Astrocyte (in vitro differentiated cells and primary cell): ENCODE measurements at places on chromosomes 4 and X. TPM values are rescaled to one million over a fixed set of nuclear protein-coding genes. Genes with fewer than 3 reads are reported as not detected.

DNA sequence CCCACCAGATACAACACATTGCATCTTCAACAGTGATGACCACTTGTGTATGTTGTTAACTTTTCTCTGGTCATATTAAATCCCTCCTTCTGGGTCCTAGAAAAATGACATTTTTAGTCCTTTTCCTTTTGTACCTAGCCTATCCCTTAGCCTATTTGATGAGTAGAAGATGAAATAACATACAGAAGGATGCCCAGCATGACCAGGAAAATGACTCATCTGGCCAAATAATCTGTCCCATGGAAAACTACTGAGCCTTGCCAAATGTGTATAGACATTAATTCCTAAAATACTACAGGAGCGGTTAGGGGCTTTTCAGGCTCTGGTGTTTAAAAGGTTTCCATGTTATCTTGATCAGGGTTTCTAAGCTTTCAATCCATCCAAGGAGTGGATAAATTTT, 129.0 kb upstream of the KCNIP4 start:
- H3K4me1 ChIP-seq: no peaks in the 10 kb centered on the region
- no peaks in the 10 kb centered on the region for H3K27me3 ChIP-seq
- H3K36me3 ChIP-seq: no peaks in the 10 kb centered on the region
- DNase-seq: no peak

GRCh38 chr4:56255820-56256219, 131.5 kb downstream of the AASDH start:
- H3K4me1 ChIP-seq: no peaks in the 10 kb centered on the region
- H3K27ac ChIP-seq: no peak overlapping the region
- no peaks in the 10 kb centered on the region for H3K27me3 ChIP-seq
- H3K36me3 ChIP-seq: no peaks in the 10 kb centered on the region
- no peak overlapping the region for H3K4me3 ChIP-seq

DNA sequence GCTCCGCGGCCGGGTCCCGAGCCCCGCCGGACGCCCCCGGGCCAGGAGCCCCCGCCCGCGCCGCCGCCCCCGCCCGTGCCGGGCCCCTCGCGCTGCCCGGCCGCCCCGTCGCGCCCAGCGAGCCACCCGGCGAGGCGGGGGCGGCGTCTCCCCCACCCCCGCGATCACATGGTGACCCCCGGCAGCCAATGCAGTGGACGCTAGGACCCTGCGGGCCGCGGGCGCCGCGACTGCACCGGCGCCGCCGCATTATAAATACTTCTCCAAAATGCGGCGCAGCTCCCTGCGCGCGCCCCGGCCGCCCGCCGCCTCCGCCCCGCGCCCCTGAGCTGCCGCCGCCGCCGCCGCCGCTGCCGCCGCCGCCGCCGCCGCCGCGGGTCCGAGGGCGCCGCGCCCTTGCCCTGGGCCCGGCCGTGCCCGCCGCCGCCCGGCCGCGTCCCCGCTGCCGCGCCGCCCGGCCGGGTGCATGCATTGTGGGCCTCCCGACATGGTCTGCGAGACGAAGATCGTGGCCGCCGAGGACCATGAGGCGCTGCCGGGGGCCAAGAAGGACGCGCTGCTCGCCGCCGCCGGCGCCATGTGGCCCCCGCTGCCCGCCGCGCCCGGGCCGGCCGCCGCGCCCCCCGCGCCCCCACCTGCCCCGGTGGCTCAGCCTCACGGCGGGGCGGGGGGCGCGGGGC, at the start of gene NAT8L:
Gene NAT8L (plus strand): TSS at position 282 of the 680 bp plus-strand sequence. CDS start 185 bp downstream, at position 467.
- peaks cover 23% of the 10 kb centered on the region for H3K27me3 ChIP-seq
- no peak for DNase-seq
- no peak within 1 kb of the TSS for H3K4me3 ChIP-seq

Gene NCAPG
- 2.6 and 4.7 TPM in 2 replicates for total RNA-seq

DNA sequence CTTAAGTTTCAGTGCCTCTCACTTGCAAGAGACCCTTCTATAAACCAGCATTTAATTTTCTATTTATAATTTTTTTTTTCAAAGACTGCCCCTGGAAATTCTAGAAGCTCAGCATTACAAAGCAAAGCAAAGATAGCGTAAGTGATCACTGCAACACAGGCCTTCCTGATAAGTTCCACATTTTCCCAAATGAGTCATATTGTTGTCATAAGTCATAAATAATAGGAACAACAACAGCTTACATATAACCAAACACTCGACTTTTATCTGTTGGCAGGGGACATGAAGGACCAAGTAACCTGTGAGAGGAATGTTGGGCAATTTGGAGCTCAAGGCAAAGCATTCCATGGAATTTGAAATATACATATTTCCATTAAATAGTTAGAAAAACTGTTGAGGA, 815.5 kb downstream of the DMD start:
- H3K27ac ChIP-seq: no peak overlapping the region
- no peaks in the 10 kb centered on the region for H3K27me3 ChIP-seq
- H3K36me3 ChIP-seq: no peaks in the 10 kb centered on the region
- no peak overlapping the region for H3K4me3 ChIP-seq
- H3K4me1 ChIP-seq: no peaks in the 10 kb centered on the region
- DNase-seq: no peak

Gene SMIM43
- not detected in 2 replicates for total RNA-seq

Gene CABS1
- total RNA-seq: not detected in 2 replicates

- no peak overlapping the region for H3K4me3 ChIP-seq
- DNase-seq: no peak
- no peaks in the 10 kb centered on the region for H3K4me1 ChIP-seq
- H3K27me3 ChIP-seq: no peaks in the 10 kb centered on the region
These were observed 740.6 kb upstream of the FAM241A start for GRCh38 chr4:111404673-111405072.

DNA sequence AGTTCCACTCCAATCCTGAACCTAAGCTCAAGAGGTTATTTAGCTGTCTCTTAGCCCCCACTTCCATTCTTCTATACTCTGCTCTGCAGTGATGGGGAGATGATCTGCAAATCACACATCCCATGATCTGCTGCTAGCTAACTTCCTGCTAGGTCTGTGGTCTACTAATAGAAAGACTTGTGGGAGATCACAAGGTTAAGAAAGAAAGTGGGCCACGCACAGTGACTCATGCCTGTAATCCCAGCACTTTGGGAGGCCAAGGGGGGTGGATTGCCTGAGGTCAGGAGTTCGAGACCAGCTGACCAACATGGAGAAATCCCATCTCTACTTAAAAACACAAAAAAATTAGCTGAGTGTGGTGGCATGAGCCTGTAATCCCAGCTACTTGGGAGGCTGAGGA, 471.1 kb upstream of the NWD2 start:
- H3K27me3 ChIP-seq: no peaks in the 10 kb centered on the region
- DNase-seq: no peak
- H3K4me1 ChIP-seq: no peaks in the 10 kb centered on the region
- no peaks in the 10 kb centered on the region for H3K36me3 ChIP-seq
- no peak overlapping the region for H3K27ac ChIP-seq

DNA sequence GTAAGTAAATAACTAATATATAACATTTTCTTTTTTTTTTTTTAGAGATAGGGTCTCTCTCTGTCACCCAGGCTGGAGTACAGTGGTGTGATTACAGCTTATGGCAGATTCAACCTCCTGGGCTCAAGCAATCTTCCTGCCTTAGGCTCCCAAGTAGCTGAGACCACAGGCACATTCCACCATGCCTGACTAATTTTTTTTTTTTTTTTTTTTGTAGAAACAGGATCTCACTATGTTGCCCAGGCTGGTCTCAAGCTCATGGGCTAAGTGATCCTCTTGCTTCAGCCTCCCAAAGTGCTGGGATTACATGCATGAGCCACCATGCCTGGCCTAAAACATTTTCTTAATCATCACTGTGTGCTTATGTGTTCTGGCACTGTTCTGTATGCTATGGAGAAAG, 32.8 kb downstream of the MGARP start:
- H3K27me3 ChIP-seq: no peaks in the 10 kb centered on the region
- no peaks in the 10 kb centered on the region for H3K36me3 ChIP-seq
- DNase-seq: peak; percentile 38
- H3K27ac ChIP-seq: no peak overlapping the region
- no peak overlapping the region for H3K4me3 ChIP-seq

GRCh38 chr4:2243681-2244380, 1.9 kb upstream of the HAUS3 start:
- no peak overlapping the region for H3K27ac ChIP-seq
- no peak overlapping the region for H3K4me3 ChIP-seq
- H3K4me1 ChIP-seq: peaks cover 19% of the 10 kb centered on the region
- no peaks in the 10 kb centered on the region for H3K36me3 ChIP-seq
- no peaks in the 10 kb centered on the region for H3K27me3 ChIP-seq
- DNase-seq: no peak

- H3K4me3 ChIP-seq: no peak overlapping the region
- H3K27ac ChIP-seq: no peak overlapping the region
- peaks cover 3% of the 10 kb centered on the region for H3K4me1 ChIP-seq
- H3K36me3 ChIP-seq: no peaks in the 10 kb centered on the region
These were observed 16.5 kb downstream of the SEPTIN11 start for GRCh38 chr4:76965866-76966579.

GRCh38 chr4:110860125-110860524, 237.2 kb upstream of the PITX2 start:
- H3K4me3 ChIP-seq: no peak overlapping the region
- DNase-seq: no peak
- peaks cover 2% of the 10 kb centered on the region for H3K27me3 ChIP-seq
- H3K4me1 ChIP-seq: peaks cover 2% of the 10 kb centered on the region

DNA sequence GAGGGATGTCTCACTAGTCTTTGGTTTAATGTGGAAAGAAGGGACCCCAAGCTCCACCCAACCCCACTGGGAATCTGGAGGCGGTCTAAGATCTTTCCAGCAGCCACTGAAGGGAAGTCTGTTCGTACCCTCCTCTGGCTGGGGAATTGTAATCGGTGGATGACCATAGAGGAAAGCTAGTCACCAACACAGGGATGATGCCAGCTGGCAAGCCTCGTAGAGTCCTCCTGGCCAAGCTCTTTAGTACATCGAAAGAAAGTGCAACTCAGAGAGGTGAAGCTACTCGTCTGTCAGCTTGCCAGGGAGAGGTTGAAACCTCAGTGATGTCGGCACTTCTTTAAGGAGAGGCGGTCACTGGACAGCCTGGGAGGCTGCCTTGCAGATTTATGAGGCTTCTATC, 58.7 kb downstream of the MAMLD1 start:
- H3K4me1 ChIP-seq: no peaks in the 10 kb centered on the region
- no peaks in the 10 kb centered on the region for H3K27me3 ChIP-seq
- peak; percentile 60 for DNase-seq
- no peaks in the 10 kb centered on the region for H3K36me3 ChIP-seq
- no peak overlapping the region for H3K4me3 ChIP-seq
- H3K27ac ChIP-seq: no peak overlapping the region

Gene ARAP2
- 9.6 and 10.4 TPM in 2 replicates for total RNA-seq

GRCh38 chr4:56134266-56134665, 185.5 kb downstream of the CEP135 start:
- no peaks in the 10 kb centered on the region for H3K27me3 ChIP-seq
- no peak overlapping the region for H3K27ac ChIP-seq
- H3K36me3 ChIP-seq: no peaks in the 10 kb centered on the region
- no peak overlapping the region for H3K4me3 ChIP-seq
- peak; percentile 91 for DNase-seq
- H3K4me1 ChIP-seq: no peaks in the 10 kb centered on the region

Gene IL9R
- total RNA-seq: 0.14 TPM in 1 of 2 replicates, not detected in the other

- H3K27me3 ChIP-seq: no peaks in the 10 kb centered on the region
- H3K4me3 ChIP-seq: no peak overlapping the region
- peak overlapping the region; percentile 35 for H3K27ac ChIP-seq
- H3K4me1 ChIP-seq: peaks cover 14% of the 10 kb centered on the region
- no peaks in the 10 kb centered on the region for H3K36me3 ChIP-seq
These were observed 541.4 kb upstream of the BOD1L1 start for GRCh38 chr4:14168919-14169318.

- no peak overlapping the region for H3K4me3 ChIP-seq
- DNase-seq: no peak
- H3K36me3 ChIP-seq: peaks cover 11% of the 10 kb centered on the region
- H3K27me3 ChIP-seq: no peaks in the 10 kb centered on the region
- H3K27ac ChIP-seq: no peak overlapping the region
These were observed 32.4 kb downstream of the PRDX4 start for GRCh38 chrX:23699636-23700194.
